ENCODE measurements at places on chromosomes 1 and 21. TPM values are rescaled to one million over a fixed set of nuclear protein-coding genes. Genes with fewer than 3 reads are reported as not detected.

Gene PRMT6
- total RNA-seq, result 11.8 TPM

Gene DYRK3
- 12.8 TPM for total RNA-seq

Gene RNU1-1
- 1,082 TPM for total RNA-seq

Gene ITLN1
- not detected for total RNA-seq

Gene CR1L
- not detected for total RNA-seq

Gene NPHS2
- not detected for total RNA-seq

Gene SERTAD4
- total RNA-seq, result not detected

Gene SMPDL3B
- 1.3 TPM for total RNA-seq

Gene TTC39A
- 0.61 TPM for total RNA-seq

Gene TSSK3
- total RNA-seq, result 1.7 TPM

Gene ZBTB8A
- 0.18 TPM for total RNA-seq

Gene MMP23B
- total RNA-seq, result 1.6 TPM

Gene ROR1
- not detected for total RNA-seq

Gene TSPEAR
- not detected for total RNA-seq

Gene HNRNPCL1
- not detected for total RNA-seq

Gene TTC22
- total RNA-seq, result 1.4 TPM

Gene KIF2C
- total RNA-seq, result 228 TPM

Gene C1orf226
- 0.14 TPM for total RNA-seq

Gene LCK
- 284 TPM for total RNA-seq
